ENCODE measurements at places on chromosomes 6 and 20.

- no peak for DNase-seq
These were observed 41.7 kb downstream of the ARFGEF2 start for GRCh38 chr20:48962976-48963771.

GRCh38 chr6:28770732-28771131 is 153.1 kb downstream of the TRIM27 start:
- DNase-seq: no peak

DNA sequence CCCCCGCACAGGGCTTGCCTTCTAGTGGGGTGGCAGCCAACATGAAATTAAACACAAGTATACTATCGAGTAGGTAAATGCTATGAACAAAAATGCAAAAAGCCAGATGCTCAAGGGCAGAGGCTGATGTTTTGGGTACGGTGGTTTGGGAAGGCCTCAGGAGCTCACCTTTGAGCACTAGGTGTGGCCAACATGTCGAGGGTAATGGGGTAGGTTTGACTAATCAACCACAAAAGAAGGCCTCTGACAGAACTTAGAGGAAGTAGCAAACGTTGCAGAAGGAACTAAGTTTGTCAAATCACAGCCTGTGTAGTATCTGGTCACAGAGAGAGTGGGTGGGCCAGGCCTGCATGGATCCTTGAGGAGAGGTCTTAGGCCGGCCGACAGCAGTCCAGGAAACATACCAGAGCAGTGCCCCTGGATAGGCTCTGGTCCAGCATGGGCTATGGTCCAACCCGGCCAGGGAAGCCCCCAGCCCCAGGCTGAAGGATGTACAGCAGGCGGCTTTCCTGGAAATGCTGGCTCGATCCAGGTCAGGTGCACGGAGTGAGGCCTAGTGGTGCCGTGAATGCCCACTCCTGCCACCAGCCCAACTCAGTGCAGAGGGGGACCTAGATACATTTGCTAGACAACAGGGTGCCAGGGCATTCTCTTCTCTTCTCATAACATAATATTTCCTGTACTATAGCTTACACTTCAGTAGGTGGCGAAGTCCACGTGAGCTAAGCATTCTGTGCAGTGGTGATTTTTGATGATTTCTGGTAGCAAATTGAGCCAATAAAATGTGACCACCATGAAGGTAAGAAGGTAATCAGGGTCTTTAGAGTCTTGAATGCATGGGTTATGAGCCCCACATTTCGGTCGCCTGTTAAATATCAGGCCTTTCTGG is 56.3 kb upstream of the CD93 start:
- DNase-seq: peak; percentile 44

GRCh38 chr6:138569970-138570724 is 70.9 kb upstream of the NHSL1 start:
- no peak for DNase-seq

- DNase-seq: peak; percentile 22
These were observed 125.7 kb upstream of the HDAC2 start for GRCh38 chr6:114096561-114097172.

- peak; percentile 68 for DNase-seq
These were observed 3.2 kb upstream of the DEF6 start for GRCh38 chr6:35294308-35294945.

GRCh38 chr20:2518558-2518957 is 9.8 kb upstream of the ZNF343 start:
- no peak for DNase-seq

- DNase-seq: no peak
These were observed 593.5 kb downstream of the TENT5A start for GRCh38 chr6:81158956-81159355.

DNA sequence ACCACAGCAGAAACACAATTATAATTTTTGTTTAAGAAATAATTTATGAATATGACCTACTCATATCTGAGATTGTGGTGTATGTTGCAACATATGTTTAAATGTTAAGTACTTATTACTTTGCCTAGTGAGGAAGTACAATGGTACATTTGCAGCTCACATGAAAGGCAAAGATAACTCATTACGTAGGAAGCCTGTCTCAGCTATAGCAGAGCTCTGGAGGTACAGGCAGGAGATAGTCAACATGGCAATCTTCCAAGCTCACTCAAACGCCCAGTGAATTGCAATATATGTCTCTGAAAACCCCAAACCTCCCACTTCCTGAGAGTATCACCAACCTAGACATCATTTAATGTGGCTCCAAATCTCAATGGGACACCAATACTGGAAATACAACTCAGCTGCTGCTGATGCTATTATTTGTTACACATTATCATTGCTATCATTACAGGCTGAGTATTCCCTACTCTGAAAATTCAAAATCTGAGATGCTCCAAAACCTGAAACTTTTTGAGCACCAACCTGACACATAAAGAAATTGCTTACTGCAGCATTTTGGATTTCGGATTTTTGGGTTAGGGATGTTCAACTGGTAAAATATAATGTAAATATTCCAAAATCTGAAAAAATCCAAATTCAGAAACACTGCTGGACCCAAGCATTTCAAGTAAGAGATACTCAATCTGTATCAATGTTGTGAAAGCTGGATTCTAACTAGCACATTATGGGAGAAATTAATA is 25.1 kb upstream of the GSTA4 start:
- no peak for DNase-seq

GRCh38 chr6:12968839-12969558 is 252.4 kb downstream of the PHACTR1 start:
- DNase-seq: no peak

DNA sequence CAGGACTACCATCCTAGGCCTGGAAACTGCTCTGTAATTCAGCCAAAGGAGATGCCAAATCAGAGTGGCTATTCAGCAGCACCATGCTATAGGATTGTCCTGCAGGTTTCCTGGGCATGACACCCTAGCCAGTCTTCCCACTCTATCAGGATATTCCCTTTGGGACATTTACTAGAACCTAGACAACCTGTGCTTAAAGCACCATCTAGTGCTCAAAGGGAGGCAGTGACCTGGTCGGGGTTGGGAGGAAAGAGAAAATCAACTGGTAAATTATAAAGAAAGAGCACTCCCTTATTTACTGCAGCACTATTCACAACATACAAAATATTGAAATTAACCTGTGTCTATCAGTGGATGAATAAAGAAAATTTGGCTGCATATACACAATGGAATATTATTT is 67.2 kb upstream of the SMLR1 start:
- DNase-seq: no peak

DNA sequence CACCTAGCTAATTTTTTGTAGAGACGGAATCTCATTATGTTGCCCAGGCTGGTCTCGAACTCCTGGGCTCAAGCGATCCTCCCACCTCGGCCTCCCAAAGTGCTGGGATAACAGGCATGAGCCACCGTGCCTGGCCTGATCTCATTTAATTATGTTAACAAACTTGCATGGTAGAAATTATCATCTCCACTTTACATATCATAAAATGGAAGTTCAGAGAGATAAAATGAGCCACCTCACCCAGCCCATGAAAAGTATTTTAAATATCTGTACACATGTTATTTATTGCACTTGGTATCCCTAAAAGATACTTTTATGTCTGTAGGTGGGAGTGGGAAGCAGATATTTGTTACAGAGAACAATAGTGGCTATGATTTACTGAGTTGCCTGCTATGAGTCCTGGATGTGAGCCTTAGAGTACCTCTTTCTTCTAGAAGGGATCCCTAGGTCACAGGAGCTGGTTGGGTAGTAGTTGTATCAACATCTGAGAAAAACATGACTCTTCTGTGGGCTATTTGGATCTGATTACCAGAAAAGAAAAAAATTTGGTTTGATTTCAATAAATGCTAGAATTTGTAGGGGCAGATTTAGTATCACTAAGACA is 52.4 kb upstream of the EIF2S2 start:
- no peak for DNase-seq

GRCh38 chr6:71675386-71675785 is 211.0 kb upstream of the RIMS1 start:
- no peak for DNase-seq

DNA sequence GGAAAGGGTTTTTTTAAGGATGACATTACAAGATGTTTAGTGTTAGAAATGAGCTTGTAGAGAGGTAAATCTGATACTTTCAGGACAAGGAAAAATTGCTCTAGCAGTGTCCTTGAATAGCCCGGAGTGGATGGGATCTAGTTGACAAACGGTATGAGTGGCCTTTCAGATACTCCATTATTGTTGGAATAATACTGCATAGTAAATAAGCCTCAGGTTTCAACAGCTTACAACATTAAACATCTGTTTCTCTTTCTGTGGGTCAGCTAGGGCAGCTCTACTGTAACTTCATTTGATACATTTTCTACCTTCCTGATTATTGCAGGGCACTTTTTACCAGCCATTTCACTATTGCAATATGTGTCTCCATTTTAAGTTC is 118.0 kb downstream of the B3GAT2 start:
- DNase-seq: no peak

DNA sequence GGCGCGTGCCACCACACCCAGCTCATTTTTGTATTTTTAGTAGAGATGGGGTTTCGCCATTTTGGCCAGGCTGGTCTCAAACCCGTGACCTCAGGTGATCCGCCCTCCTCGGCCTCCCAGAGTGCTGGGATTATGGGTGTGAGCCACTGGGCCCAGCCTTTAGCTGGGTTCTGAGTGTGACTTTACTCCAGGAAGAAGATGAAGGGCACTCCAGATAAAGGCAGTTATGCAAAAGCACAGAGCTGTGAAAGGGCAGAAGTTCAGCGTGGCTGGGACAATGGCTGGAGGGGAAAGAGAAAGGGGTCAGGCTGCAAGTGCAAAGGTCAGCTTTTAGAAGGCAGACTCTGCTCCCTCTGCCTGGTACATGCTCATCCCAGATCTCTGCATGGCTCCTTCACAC is 39.7 kb downstream of the MAP3K5 start:
- DNase-seq: peak; percentile 26

DNA sequence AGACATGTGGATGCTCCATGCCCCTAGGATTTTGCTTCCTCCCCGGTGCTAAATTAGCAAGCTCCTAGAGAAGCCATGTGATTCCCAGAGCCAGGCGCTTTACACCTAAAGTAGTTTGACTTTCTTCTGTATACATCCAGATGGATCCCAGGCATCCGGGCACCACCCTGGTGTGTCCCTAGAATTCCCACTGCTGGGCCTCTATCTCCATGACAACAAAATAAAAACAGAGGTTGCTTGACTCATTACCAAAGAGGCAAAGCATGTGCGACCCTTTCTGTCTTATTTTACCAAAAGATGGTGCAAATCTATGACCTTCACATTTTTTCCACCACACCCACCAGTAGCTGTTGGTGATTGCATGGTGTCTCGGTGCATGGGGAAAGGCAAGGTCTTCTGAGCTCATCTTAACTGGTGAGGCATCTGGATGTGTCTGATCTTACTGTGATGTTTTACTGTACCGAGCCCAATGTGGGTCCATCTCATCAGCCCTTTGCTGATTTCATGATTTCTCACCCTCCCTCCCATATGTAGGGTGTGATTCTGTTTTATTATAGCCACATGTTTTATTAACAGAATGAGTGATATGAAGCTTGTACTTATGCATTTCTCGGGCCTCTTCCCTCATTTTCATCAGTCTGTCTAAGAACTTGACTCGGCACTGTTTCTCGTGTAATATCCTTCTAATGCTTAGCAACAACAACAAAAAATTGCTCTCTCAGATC is 27.4 kb upstream of the VAPB start:
- DNase-seq: no peak

GRCh38 chr6:81253821-81254220 is 498.7 kb downstream of the TENT5A start:
- DNase-seq: no peak

DNA sequence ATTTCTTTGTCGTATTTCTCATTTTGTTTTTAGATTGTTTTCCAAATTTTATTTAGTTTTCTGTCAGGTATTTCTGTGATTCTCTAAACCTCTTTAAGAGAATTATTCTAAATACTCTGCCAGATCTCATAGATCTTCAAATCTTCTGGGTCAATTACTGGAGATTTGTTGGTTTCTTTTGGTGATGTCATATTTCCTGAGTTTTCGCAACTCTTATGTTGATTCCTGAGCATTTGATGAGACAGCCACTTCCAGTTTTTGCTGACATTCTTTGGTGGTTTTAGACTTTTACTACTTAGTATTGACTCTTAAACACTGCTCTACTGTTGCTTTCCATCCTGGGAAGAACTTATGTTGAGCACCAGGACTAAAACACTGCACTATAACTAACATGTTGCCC is 21.9 kb downstream of the ADGB start:
- no peak for DNase-seq

DNA sequence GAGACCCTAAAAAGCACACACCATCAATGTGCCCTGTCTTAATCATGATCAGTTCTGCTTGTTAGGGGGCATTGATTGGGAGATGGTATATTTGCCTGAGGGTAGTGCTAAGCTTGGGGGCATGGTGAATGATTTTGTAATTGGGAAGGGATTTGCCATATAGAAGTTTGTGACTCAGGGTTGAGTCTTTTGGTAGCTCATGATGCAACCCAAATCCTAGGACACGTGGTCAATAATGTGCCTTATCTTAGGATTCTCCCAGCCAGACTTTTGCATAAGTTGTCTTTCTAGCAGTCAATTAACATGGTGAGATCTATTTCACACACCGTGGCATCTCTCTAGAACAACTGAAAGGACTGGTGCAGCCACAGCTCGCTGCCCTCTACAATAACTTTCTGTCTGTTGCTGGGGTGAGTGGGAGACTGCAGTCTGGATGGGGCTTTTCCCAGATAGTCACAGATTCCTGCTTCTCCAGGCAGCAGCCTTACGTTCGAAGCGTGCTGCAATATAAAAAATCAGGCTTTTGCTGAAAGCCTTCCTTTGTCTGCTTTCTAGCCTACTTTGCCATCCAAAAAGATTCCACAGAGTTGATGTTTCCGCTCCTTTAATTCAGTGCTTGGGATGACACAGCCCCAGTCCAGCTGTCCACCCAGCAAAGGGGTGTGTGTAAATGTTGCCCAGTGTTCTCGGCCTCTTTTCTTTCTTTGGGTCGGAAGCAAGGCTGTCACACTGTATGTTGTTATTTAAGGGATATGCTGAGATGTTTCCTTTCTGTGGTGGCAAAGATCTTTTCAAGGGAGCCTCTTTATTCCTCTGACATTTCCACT is 58.9 kb downstream of the ID4 start:
- DNase-seq: no peak

DNA sequence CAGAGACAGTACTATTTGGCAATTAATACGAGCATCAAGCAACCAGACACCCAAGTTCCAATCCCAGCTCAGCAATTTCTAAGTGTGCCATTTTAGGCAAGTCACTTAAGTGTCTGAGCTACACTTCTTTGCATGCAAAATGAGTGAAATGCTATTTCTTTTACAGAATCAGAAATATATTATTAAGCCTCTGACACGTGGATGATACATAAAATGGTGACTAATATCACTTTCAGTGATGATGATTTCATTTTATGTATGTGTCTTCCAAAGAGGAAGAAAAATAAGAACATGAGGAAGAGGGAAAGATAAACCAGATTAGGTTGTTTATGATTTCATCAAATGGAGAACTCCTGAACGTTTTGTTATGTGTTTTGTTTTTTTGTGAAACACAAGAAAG is 158.6 kb downstream of the TSHZ2 start:
- DNase-seq: no peak

- no peak for DNase-seq
These were observed 450.1 kb upstream of the MANEA start for GRCh38 chr6:95127261-95127660.

- no peak for DNase-seq
These were observed 26.8 kb downstream of the KCNB1 start for GRCh38 chr20:49455691-49456090.

- DNase-seq: no peak
These were observed 314.0 kb upstream of the RSPO3 start for GRCh38 chr6:126804332-126805064.
